NCI-H1092 treated with DMSO at 0.1 percent for 48 hours (cell line): ENCODE measurements at places on chromosomes 4 and X.

DNA sequence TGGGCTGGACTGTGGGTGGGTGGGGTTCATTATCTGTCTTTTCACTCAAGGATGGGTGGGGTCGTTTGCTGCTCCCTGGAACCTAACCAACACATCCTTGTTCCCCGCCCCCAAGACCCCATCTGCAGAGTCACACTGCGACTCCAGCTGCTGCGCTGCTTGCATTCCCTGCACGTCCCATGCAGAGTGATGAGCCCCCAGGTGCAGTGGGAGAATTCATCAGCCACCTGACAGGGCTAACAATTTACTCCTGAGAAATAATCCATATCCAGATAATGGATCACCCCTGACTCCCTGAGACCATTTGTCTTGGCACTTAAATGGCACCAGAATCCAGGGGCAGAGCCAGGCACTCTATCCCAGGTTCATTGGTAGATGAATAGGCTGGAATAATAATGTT, 12.4 kb upstream of the ARHGAP36 start:
- DNase-seq, result no peak

GRCh38 chr4:123869286-123870215, 473.0 kb downstream of the SPRY1 start:
- DNase-seq, result no peak

DNA sequence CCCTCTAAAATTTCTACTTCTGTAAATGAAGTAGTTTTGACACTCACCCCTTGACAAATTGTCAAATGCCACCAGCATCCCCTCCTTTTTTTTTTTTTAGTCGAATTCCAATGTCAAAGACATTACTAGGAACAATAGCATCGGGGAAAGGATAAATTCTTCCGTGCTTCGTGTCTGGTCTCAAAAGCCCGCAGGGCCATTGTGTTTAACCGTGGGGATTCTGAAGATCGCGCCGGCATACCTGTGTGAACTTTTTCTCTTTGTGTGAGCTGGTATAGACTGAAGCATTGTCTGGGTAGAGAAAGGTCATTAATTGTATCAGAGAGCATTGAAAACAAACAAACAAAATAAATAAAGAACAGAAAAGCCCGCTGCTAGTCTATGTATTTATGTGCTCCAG, 313.9 kb downstream of the ASMT start:
- DNase-seq, result no peak

GRCh38 chr4:84479663-84480062, 19.4 kb downstream of the NKX6-1 start:
- no peak for DNase-seq

- DNase-seq, result no peak
These were observed 18.7 kb upstream of the CDKL5 start for GRCh38 chrX:18406531-18407266.

DNA sequence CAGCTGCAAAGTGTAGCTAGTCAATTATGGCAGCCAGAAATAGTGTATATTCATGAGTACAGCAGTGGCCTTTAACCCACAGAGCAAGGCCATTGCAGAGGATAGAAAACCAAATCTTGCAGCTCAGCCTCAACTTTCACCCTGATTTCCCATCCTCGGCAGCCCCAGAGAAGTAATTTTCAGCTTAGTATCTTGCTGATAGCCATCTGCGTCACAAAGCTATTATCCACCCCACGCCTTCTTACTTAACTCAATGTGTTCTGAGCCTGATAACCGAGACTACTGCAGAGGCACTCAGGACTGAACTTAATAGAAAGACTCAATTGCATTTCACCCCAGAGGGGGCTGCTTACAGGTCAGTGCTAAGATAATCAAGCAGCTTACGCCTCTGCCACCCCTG, 174.5 kb upstream of the MAOA start:
- no peak for DNase-seq

GRCh38 chr4:4805887-4806286, 53.6 kb upstream of the MSX1 start:
- no peak for DNase-seq

DNA sequence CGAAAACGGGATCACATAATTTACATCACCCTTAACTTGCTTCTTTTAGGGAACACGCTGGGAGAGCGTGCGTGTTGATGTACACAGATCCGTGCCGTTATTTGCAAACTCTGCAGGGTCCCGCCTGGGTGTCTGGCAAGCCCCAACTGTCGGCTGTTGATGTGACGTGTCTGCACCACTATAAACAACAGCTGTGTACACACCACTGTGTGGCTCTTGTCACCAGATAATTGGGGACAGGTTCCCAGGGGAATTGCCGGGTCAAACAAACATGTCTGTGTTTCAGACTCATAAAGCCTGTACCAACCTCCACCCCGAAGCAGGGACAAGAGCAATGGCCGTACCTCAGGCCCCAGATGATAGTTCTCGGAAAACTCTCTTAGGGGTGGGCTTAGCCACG, 105.0 kb upstream of the AFAP1 start:
- peak; percentile 93 for DNase-seq

DNA sequence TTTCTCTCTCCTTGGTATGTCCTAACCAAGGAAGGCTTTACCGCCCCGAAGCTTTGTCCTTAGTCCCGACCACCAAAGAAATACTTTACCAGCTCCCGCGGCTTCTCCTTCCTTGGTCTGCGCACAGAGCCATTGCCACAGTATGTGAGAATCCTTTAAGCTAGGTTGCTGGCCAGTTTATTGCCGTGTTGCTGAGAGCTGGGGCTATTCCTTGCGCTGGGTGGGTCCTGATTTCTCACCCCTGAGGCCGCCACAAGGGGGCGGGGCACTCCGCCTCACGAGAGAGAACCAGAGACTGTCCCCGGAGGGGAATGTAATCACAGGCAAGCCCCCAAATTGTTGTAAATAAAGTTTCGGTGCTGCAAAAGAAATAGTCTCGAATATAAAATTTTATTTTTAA, 331.0 kb upstream of the PCDH10 start:
- DNase-seq, result no peak

GRCh38 chrX:101081231-101081630, 2.6 kb downstream of the TMEM35A start:
- DNase-seq, result no peak

DNA sequence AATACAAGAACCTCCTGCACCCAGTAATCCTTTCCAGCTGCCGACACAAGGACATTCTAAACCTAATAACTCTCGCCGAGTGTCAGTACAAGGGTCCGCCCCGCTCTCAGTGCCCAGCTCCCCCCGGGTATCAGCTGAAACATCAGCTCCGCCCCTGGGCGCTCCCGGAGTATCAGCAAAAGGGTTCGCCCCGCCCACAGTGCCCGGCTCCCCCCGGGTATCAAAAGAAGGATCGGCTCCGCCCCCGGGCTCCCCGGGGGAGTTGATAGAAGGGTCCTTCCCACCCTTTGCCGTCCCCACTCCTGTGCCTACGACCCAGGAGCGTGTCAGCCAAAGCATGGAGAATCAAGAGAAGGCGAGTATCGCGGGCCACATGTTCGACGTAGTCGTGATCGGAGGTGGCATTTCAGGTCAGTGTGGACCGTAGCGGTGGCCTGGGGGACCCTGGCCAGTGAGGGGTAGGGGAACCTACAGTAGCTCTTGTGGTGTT, at the start of gene MAOA:
Gene MAOA (plus strand): TSS at position 295 of the 490 bp plus-strand sequence. CDS start 43 bp downstream, at position 338.
- DNase-seq, result peak; percentile 18

DNA sequence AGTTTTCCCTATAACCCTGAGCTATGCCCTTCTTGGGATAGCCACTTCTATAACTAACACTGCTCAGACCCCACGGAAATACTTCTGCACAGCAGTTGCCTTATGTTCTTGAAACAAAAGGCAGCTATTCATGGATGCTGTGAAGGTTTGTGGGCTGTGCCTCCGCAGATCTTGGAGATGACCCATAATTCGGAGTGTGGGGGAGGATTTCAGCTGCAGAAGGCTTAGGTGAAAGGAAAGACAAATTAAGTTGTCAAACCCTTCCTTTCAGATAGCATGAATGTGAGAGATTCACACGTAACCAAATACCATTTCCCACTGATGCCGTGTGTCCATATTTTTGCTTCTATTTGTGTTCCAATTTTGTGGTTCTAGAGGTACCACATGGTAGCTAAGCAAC, 38.1 kb upstream of the NYX start:
- DNase-seq, result no peak

GRCh38 chr4:89788206-89789072, 48.5 kb downstream of the SNCA start:
- peak; percentile 65 for DNase-seq

GRCh38 chr4:68917016-68917415, 34.6 kb downstream of the UGT2A3 start:
- no peak for DNase-seq

DNA sequence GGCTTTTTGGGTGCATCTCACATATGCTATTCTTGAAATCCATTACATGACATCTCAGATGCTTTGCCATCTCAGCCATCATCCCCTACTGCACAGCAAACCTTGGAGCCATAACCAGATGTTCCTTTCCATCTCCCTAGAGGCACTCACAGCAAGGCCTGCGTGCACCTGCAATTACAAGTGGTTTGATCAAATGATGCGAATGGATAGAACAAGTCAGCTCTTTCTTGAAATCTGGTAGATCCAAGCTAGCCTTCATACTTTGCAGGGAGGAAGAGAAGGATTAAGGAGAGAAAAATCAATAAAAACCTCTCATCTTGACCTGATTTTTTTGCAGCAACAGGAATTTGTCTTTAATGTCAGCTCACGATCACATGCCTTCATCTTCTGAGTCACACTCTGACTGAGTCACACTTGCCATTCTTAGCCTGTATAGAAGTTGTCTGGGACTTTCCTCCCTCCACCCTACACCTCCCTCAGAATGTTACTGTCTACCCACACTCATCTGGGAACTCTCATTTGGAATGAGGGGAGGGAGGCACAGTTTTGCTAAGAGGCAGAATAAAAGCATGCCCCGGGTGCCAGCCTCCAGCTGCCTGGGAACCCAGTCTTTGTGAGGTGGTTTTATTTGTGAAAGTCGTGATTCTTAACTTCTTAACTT, 11.9 kb upstream of the TRIML1 start:
- DNase-seq, result no peak

DNA sequence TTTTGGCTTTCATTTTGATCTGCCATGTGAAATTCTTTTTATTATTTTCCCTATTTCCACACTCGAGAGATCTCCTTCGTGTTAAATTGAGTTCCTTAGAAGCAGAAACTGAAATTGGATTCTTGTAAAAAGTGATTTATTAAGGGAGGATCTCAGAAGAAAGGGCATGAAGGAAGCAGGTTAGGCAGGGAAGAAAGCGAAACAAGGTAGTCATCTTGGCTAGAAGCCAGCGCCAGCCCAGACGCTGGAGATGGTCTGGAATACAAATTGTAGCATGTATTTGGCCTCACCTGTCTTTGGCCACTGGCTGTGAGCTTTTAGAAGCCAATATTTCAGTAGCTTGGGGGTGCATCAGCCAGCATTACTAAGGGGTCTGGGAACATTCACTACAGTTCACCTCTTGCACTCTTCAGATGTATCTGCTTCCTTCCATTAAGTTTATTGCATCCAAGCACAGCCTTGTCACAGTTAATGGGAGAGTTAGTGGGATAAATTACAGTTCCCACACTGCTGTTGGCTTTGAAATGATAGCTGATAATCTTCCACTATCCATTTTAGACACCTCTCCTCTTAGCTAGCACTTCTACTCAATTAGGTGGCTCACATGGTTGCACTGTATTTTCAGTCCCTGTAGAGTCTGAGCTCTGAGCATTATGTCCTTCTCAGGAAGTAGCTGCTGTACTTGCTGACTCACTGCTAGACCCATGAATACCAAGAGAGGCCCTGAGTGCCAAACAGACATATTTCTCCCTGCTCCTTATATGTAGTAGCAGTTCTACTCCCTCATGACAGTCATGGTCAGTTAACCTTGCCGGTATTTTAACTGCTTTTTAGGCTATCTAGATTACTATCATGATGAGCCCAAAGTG, 14.6 kb downstream of the GRXCR1 start:
- DNase-seq, result peak; percentile 1

DNA sequence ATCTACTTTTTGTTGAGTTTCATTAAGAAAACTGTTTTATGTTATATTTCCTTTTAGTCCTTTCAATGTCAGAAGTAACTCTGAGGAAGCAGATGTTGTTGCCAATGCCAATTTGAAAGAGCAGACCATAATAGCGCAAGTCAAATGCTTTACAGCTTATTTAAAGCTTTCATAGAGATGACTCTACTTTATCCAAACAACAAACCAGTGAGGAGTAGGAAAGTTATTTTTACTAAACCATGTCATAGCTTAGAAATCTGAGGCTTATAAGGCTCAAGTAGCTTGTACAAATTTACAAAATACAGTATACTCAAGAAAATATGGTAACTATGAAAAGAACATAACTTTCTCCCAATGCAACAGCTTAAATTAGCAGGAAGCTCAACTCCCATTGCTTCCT, 40.1 kb upstream of the SPOCK3 start:
- no peak for DNase-seq

- no peak for DNase-seq
These were observed 56.7 kb upstream of the SLC7A11 start for GRCh38 chr4:138298866-138299265.

GRCh38 chrX:73877687-73878086, 314.7 kb downstream of the CHIC1 start:
- no peak for DNase-seq

DNA sequence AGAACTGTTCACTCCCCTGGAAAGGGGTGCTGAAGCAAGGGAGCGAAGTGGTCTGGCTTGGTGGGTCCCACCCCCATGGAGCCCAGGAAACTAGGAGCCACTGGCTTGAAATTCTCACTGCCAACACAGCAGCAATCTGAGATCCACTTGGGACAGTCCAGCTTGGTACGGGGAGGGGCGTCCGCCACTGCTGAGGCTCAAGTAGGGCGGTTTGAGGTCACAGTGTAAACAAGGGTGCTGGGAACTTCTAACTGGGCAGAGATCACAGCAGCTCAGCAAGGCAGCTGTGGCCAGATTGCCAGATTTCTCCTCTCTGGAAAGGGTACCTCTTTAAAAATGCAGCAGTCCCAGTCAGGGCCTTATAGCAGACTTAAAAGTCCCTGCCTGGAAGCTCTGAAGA, 53.9 kb upstream of the GALNTL6 start:
- no peak for DNase-seq

GRCh38 chr4:95155759-95156451, 392.9 kb downstream of the UNC5C start:
- peak; percentile 4 for DNase-seq

DNA sequence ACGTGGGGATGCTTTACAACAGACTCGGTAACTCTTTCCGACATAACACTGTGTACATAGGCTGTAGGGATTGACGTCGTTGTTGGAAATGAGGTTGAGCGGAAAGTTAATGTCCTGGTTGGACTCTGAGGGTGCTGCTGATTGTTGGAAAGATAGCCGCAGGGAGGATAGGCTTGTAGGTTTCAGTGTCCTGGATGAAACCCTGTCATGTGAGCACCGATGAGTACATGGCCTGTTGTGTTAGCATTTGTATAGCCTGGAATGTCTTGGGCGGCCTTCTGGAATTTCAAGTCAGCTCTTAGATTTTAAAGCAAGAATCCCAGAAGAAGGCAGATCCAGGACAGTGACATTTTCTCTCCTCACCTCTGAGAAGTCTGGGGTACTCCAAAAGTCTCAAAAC, 63.3 kb downstream of the TBC1D14 start:
- DNase-seq, result no peak

DNA sequence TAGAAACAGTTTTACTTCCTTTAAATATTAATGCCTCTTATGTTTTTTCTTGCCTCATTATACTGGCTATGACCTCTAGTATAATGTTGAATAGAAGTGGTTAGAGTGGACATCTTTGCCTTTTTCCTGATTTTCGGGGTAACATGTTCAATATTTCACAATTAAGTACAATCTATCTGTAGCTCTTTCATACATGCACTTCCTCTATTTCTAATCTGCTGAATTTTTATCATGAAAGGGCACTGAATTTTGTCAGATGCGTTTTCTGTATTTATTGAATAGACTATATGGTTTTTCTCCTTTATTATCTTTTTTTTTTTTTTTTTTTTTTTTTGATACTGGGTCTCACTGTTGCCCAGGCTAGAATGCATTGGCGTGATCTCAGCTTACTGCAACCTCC, 29.0 kb downstream of the MECP2 start:
- DNase-seq, result no peak
